ENCODE measurements at places on chromosomes 16 and 17.

DNA sequence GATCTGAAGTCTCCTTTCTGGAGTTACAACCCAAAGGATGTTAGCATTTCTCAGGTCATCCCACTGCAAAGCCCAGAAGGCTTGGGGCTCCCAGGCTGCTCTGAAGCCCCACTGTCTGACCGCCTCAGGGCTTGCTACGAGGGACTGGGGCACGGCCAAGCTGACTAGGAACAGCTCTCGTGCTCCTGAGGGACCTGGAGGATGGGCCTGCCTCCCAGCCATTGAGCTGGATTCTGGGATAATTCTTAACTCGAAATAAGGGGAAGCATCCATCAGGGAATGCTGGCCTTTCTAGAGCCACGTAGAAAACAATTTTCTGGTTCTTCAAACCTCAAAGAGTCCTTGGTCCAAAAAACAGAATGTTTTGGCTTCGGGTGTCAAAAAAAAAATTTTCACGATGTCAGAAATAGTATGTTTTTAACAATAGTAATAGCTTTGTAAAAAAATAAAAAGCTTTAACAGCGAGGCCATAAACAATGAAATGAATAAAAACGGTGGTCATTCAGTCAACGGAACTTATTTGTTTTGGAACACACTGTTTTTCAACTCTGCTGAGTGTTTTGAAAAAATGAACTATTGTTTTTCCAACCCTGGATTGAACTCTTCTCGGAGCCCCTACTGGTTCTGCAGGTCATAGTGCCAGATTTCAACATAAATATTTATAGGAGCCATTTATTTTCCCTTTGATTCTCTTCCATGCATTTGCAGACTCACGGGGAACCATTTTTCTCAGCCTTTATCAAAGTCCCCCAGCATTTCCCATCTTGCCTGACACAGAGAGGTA is 16.4 kb upstream of the HERPUD1 start:
- no peak for DNase-seq

GRCh38 chr17:72714357-72714966 is 378.0 kb downstream of the SLC39A11 start:
- no peak for DNase-seq

- no peak for DNase-seq
These were observed 9.9 kb downstream of the TMIGD1 start for GRCh38 chr17:30323895-30324319.

DNA sequence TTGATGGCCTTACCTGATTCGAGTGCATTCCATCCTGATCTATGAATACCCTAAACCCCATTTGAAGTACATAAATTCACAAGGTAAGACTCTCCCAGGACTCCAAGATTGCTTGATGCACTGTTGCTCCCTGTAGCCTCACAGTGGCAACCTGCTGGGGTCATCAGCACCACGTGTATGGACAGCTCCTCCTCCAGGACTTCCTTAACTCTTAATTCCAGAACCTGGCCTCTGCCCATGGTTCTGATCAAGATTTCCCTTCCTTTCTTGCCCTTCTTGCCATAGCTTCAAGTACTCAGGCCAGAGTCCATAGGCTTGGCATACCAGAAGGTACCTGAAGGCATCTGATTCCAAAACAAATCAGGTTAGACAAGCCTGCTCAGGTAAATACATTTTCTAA is 34.0 kb upstream of the NLK start:
- DNase-seq: peak; percentile 46

DNA sequence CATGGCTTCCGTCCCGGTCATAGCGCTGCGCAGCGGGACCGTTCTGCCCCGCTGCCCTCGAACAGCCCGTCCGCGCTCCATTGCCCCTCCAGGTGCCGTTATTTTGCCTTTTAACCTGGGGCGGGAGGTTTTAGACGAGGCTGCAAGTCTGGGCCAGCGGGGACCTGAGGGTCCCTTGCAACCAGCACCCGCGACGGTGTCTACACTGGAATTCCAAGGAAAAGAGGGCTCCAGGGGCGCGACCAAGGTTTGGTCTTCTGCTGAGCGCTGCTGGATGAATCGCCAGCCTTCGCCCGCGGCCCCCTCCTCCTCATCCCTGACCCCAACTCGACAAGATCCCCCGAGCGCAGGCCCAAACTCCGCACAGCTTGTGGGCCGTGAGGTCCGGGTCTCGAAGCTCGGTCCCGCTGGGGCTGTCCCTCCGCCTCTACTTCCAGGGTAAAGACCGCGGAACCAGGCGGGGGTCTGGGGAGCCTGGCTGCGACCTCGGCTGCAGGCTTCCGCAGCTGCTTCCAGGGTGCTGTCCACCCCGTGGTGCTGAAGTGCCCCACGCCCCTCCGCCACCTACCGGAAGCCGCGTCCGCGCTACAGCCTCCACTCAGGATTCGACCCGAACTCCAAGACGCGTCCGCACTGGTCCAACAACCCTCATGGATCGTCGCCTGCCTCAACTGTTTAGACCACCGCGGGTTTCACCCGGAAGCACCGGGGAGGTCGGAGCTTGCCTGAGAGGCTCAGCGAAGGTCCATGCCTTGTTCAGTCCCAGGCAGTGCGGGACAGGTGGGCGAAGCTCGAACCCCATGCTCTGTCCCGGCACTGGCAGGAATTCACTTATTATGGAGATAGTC is 10.1 kb upstream of the CA4 start:
- no peak for DNase-seq

GRCh38 chr16:1721372-1721771 is 15.4 kb downstream of the MAPK8IP3 start:
- no peak for DNase-seq

- no peak for DNase-seq
These were observed 82.1 kb downstream of the OR1D5 start for GRCh38 chr17:2981325-2981724.

DNA sequence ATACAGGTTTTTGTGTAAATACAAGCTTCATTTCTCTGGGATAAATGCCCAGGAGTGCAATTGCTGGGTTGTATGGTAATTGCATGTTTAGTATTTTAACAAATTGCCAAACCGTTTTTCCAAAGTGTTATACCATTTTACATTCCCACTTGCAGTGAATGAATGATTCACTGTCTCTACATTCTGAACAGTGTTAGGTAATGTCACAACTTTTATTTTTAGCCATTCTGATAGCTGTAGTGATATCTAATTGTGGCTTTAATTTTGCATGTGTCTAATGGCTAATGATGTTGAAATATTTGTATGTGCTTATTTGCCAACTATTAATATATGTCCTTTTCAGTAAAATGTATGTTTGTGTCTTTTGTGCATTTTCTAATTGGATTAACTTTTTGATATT is 156.9 kb upstream of the CES5A start:
- no peak for DNase-seq

GRCh38 chr16:80973991-80974390 is 32.7 kb downstream of the CMC2 start:
- no peak for DNase-seq

DNA sequence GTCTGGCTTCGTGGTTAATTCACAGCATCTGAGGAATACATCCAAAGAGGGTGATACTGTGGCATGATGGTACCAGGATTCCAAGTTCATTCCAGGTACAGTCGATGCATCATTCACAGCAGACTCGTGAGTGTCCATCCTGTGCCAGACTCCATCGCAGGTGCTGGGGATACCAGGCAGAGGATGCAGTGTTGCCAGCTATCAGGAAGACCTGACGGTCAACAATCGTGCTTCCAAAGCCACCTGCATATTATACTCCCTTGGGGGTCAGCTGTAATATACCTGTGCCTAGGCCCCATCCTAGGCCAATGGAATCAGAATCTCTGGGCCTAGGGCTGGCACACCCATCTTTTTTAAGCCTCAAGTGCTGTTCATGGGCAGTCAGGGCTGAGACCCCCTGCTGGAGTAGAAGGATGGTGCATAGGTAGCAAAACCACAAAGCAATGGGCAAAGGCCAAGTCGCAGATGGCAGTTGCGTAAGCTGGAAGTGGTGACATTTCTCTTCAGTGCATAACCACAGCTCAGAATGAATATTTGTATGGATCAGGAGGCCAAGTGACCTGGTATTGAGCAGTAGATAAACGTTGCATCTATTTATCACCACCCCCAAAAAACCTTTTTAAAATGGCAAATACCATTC is 42.9 kb upstream of the C16orf78 start:
- DNase-seq: no peak

- no peak for DNase-seq
These were observed 461.2 kb upstream of the CDH5 start for GRCh38 chr16:65905331-65905730.

- DNase-seq: no peak
These were observed 218.3 kb downstream of the CDH13 start for GRCh38 chr16:82845116-82845515.

- DNase-seq: no peak
These were observed 391.1 kb downstream of the CNTNAP4 start for GRCh38 chr16:76668207-76668725.

- no peak for DNase-seq
These were observed 19.7 kb downstream of the CDH13 start for GRCh38 chr16:82646504-82646903.

DNA sequence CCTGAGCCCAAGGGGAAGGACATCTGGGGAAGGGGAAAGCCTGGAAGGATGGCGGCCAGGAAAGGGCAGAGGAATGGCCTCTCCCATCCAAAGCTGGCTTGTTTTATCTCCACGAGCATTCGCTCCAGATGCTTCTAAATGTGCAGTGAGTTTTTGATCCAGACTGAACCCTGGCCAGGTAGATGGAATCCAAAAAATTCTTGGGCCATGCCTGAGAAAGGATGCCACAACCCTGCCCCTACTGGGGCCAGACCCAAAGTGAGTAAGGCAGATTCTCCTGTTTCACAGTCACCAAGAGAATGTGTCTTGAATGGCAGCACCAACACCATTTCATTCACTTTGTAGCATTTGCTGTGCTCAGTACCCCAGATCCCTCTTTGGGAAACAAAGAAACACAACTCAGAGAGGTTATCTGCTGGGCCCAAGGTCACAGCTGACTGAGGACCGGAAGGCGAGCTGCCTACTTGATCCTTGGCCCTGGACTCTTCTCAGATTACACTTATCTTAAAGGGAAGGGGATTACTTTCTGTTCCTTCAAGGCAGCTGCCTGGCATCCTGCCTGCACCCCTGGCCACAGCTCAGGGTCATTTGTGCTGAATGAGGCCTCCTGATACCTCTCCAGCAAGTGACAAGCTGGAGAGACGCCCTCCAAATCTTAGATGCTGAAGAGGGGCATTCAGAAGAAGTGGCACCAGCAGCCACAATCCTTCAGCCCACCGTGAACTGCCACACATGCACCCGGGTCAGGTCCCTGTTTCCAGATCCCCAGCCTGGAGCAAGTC is 3.6 kb downstream of the LRRC75A start:
- no peak for DNase-seq

DNA sequence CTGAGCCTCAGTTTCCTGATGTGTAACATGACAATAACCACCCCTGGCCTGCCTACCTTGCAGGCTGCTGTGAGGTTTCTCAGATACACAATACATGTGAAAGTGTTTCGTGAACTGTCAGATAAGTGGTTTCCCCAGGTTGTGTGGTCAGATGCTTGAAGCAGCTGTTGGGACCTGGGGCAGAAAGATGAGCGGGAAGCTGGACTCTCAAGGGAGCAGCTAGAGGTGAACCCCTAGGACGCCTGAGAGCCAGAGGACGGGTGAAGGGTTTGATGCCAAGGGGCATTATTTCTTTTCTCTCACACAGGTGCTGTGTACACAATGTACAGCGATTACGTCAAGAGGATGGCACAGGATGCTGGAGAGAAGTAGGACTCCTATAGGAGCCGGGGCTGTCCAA is 2.3 kb downstream of the HIGD1B start:
- DNase-seq: no peak

- DNase-seq: no peak
These were observed 5.0 kb downstream of the CX3CL1 start for GRCh38 chr16:57377080-57377841.

- no peak for DNase-seq
These were observed 11.3 kb downstream of the LIG3 start for GRCh38 chr17:34991606-34992005.

- no peak for DNase-seq
These were observed 179.3 kb upstream of the CIBAR2 start for GRCh38 chr16:85291302-85292148.

GRCh38 chr16:55325080-55325447 is 1.1 kb downstream of the IRX6 start:
- no peak for DNase-seq

- no peak for DNase-seq
These were observed 50.9 kb downstream of the JPH3 start for GRCh38 chr16:87653234-87653633.

DNA sequence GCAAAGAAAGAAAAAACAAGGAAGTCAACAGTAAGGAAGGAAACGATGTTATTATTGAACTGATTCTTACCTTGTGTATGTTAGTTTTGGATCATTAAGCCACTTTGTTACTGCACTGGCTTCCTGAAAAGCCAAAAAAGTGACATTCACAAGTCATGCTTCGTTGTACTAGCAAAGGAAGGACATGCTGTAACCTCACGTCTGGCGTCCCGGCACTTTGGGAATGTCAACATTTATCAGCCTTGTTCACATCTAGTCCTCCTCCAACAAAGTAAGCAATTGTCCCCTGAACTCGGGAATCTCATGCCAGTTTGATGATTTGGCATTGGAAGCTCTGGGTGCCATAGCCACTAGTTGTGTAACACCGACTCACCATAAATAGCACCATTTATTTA is 731 bp upstream of the MKS1 start:
- no peak for DNase-seq

GRCh38 chr16:4663777-4664465 is 29.4 kb upstream of the NUDT16L1 start:
- no peak for DNase-seq

DNA sequence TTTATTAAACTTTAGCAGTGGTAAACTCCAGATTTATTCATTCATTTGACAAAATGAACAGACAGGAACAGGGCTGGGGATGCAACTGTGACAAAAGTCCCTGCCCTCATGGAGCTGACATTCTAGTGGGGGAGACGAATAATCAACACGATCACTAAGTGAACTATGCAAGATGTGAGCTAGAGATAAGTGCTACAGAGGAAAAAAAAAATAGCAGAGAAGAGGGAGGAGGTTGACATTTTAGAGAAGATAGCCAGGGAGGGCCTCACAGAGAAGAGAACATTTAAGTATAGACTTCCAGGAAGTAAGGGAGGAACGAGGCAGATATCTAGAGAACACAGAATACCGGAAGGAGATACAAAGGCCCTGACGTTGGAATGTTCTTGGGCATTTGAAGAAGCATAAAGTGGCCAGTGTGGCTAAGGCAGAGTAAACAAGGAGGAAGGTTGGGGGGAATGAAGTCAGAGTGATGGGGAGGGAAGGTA is 17.9 kb upstream of the AP1G1 start:
- no peak for DNase-seq

GRCh38 chr17:45261577-45262515 is at the start of gene SPATA32:
Gene SPATA32, minus strand, starts transcription at chr17:45262094. Its CDS starts 78 bp downstream, at chr17:45262016.
- DNase-seq: no peak

DNA sequence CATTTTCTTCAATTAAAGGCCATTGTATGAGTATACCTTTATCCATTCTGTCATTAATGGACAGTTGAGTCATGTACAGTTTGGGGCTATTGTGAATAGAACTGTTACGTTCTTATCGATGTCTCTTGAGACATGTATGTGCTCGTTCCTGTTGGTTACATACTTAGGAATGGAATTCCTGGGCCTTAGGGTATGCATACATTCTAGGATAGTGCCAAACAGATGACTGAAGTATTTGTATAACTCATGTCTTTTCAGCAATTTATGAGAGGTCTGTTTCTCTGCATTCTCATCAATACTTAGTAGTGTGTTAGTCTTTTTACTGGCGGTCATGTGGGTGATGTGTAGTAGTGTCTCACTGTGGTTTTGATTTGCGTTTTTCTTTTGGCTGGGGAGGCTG is 81.2 kb downstream of the USP22 start:
- no peak for DNase-seq
